Fibroblast of lung (primary cell): ENCODE measurements at places on chromosomes 6 and 20. TPM values are rescaled to one million over a fixed set of nuclear protein-coding genes. Genes with fewer than 3 reads are reported as not detected.

SLC44A4 gene
- not detected in 2 replicates for total RNA-seq

SAMD5 gene
- 3.1 and 4.0 TPM in 2 replicates for total RNA-seq

KCNK15 gene
- 1.8 and 4.1 TPM in 2 replicates for total RNA-seq

PAX1 gene
- total RNA-seq, result not detected in 2 replicates

DNA sequence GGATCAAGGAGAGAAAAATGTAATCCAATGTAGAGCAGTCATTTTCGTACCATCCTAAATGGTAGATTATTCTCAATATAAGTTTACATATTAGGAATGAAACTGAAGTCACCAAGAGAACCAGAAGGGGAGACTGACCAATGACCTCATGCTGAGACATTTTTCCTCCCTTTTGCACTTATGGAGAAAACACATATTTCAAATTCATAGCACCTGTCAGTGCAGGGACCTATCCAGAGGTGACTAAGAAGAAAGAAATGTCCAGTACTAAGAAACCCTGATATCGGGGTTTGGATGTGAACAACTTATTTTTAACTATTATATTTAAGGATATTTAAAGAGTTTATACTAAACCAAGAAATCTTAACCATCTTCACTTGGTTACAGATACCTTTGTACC, 16.6 kb upstream of the LYRM2 start:
- peak; percentile 51 for DNase-seq

GRCh38 chr6:36697481-36697903, at the start of gene RAB44:
RAB44 (plus strand) TSS chr6:36697826; CDS start chr6:36704236, 6,410 bp downstream.
- no peak for DNase-seq

DNA sequence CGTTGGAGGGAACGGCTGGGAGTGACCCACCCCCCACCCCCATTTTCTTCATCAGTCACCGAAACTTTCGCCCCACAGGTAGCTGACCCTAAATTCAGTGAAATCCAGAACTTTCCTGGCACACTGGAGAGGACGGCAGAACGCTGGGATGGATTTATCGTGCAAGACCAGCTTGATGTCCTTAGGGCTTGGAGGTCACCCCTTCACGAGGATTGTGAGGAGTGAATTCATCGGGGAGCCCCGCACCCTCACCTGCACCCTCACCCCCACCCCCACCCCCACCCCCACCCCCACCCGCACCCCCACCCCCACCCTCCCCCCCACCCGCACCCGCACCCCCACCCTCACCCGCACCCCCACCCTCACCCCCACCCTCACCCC, 13.3 kb upstream of the TCFL5 start:
- no peak for DNase-seq

GRCh38 chr6:43878127-43878634, 108.2 kb downstream of the VEGFA start:
- DNase-seq, result no peak

DNA sequence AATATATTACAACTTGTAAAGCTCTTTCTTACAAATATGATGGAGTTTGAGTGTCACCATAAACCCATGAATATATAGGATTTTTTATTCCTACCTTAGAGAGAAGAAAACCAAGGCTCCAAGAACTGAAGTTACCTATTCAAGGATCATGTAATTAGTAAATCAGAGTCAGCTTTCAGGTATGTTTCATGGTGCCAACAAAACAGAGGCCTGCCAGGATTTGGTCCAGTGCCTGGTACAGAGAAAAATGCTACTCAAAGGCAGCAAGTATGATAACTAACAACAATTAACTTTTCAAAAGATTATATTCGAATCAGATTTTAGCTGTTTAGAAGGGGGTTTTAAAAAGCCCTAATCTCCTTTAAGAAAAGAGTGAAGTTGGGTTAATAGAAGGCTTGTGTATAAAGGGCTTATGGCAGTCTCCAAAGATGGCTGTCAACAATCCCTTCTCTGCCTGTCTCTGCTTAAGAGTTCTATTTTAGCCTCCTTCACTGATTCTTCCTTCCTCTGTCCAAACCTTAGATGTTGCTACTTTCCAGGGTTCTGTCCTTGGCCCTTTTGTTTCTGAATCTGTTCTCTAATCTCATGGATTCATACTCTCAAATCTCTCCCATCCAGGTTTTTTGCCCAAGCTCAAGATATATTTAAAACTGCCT, 7.8 kb downstream of the MAP3K7 start:
- DNase-seq, result no peak

DNA sequence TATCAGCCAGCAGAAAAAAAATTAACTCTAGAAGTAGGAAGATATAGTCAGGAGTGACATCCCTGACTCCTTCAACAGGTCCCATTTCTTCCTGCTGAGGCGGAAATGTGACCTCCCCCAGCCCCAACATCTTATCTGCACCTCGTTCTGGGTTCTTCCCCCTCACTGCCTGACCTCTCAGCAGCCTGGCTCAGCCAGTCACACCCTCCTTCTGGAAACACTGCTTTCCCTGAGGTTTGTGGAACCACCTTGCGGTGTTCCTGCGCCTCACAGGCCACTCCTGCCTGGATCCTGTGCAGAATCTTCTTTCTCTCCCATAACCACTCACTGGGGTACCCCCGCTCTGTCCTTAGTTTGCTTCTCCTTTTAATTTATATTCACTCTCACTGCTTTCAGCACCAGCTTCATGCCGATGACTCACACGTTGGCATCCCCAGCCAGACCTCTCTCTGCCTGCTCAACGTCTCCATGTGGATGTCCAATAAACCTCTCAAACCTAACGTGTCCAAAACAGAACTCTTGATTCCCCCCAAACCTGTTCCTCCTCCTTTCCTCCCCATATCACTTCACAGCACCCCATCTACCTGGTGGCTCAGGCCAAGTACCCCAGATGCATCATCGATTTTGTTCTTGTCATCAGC, 222.8 kb upstream of the PLN start:
- peak; percentile 26 for DNase-seq

DNA sequence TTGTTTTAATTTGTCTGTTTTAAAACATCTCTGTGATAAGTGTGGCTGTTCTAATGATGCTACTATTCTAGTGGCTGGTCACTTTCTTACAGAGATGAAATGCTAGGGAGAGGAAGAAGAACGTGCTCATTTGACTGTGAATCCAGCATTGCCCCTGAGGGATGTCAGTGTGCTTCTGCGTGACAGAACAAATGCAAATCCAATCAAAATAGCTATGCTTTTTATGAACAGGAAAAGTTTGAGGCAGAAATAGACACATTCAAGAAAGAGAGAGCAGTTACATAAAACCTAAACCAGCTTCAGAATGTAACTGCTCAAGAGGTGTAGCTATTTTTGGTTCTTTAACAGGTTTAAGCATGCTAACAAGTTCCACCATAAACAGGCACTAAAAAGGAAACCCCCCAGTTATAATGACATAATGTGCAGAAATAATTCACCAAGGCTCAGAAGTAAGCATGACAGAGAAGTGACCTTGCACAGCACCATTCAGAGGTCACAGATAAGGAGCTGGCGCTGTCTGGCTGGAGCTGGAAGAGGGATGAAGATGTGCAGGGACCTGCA, 385.3 kb downstream of the EPM2A start:
- DNase-seq, result no peak

DNA sequence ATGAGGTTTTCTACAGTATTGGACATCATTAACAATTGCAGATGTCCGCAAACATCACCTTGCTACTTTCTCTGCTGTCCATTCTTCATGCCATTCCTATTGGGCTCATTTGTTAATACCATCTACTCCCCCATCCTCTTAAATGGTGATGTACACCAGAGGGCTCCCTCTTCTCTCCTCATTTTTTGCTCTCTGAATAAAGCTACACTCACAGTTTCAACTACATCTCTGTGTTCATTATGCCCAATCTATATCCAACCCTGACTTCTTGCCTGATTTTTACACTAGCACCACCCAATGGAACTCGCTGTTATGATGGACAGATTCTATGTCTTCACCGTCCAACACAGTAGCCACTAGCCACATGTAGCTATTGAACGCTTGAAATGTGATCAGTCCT, 288.1 kb upstream of the ID4 start:
- no peak for DNase-seq

DNA sequence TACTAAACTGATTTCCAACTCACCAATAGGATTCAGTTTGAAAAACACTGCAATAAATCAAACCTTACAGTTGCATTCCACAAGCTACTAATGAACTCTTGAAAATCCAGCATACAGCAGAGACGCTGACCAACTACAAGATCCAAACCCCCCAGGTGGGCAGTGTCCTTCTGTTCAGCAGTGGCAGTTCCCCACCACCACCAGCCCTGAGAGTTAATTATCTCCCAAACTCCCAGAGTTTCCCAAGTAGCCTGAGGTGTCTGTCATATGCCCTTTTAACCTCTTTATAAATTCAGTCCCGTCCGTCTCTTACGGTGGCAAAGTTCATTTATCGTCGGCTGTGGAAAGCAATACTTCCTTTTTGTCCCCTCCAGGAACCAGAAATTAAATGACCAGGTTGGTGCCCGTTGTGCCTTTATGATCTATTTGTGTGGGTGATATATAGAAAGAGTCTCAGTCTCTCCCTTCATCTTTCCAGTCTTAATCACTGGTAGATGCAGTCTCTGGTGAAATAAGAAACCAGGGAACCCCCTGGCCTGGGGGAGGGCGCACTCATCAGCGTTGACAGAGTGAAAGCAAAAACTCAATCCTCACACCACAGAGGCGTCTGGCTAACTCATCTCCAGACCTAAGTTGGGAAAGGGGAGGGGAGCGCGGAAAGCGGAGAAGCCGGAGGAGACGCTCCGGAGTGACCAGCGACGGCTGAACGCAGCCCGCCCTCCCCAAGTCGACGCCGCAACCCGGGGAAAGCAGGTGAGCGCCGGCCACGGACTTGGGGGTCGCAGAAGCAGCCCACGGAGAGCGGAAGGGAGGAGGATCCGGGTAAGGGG, 717 bp downstream of the MRPL14 start:
- peak; percentile 64 for DNase-seq
